DMS79 (cell line): ENCODE measurements at places on chromosomes 5 and 9.

DNA sequence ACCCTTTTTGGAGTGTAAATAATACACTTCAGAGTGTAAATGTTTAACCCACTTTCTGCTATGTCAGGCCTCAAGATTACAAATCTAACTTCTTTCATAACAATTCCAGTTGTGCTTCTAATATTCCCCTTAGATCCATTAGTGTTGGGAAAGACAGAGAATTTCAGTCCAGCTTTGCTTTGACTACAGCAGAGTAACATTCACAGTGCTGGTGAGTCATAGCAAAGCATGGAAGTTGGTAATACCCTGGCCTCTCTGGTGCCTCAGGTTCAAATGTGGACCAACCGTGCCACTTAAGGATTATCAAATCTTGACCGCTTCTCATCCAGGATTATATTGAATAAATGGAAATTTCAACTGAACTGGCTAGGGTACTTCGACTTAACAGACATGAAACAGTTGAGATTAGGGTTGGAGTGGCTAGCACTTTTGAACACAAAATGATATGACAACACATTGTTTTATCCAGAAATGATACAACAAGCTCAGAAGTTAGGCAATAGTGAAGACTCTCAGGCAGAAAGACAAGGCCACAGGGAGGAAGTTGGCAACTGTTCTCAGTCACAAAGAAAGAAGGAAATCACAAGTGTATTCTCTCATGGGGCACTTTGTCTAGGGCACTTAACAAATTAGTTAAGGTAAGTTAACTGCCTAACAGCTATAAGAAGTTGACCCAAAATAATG lies 24.4 kb upstream of the RASA1 start:
- DNase-seq = no peak

- DNase-seq = no peak
These were observed 48.4 kb downstream of the DMRT2 start for GRCh38 chr9:1098551-1098950.

DNA sequence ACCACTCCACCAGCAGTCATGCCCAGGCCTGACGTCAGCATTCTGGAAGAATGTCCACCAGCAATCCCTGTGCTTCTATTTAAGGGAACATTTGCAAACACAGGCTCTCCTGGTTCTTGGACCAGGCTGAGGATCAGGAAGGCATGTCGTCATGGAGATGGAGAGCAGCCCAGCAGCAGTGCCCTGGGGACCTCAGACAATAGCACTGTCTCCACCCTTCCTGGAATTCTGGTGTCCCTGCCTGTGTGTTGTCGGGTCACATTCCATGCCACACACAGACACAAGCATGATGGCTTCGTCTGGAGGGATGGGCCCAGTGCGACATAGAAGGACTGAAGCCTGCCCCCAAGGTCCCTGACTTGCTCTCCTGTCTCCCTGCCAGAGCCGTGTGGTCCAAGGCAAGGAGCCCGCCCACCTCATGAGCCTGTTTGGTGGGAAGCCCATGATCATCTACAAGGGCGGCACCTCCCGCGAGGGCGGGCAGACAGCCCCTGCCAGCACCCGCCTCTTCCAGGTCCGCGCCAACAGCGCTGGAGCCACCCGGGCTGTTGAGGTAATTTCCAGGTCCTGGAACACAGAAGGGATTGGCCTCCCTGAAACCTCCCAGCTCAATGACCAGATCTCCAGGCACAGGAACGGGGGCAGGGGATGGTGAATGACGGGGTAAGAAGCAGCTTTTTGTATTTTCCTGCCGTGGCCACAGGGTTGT lies 43.8 kb downstream of the STOM start:
- DNase-seq = no peak

GRCh38 chr9:127664678-127665507 lies 41.9 kb upstream of the CFAP157 start:
- DNase-seq = no peak

DNA sequence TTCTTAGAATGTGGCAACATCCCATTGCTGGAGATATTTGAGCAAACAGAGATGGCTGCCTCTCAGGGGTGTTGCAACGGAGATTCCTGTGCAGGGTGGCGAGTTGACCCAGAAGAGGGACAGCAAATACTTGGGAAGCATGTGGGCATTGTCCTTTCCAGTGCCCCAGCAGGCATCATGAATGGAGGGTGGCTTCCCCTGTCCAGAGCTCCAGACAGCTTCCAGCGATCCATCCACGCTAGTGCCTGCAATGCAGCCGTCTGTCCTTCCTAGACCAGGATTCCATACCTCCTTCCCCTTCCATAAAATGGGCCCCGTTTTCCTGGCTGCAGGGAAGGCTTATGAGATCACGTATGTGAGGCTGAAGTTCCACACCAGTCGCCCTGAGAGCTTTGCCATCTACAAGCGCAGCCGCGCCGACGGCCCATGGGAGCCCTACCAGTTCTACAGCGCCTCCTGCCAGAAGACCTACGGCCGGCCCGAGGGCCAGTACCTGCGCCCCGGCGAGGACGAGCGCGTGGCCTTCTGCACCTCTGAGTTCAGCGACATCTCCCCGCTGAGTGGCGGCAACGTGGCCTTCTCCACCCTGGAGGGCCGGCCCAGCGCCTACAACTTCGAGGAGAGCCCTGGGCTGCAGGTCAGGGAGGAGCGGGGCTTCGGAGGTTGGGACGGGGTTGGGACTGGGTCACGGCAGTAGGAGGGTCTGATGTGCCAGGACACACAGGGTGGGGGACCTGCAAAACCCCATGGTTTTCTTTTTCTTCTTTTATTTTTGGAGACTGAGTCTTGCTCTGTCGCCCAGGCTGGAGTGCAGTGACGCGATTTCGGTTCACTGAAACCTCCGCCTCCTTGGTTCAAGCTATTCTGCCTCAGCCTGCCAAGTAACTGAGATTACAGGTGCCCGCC lies 17.2 kb downstream of the LAMC3 start:
- no peak for DNase-seq

GRCh38 chr5:157650991-157651611 lies 1.1 kb downstream of the SOX30 start:
- no peak for DNase-seq
